RPMI7951 (cell line): ENCODE measurements at places on chromosomes 2 and 18.
A peak's percentile ranks its signal among the peaks of the same experiment; 100 is the strongest.

DNA sequence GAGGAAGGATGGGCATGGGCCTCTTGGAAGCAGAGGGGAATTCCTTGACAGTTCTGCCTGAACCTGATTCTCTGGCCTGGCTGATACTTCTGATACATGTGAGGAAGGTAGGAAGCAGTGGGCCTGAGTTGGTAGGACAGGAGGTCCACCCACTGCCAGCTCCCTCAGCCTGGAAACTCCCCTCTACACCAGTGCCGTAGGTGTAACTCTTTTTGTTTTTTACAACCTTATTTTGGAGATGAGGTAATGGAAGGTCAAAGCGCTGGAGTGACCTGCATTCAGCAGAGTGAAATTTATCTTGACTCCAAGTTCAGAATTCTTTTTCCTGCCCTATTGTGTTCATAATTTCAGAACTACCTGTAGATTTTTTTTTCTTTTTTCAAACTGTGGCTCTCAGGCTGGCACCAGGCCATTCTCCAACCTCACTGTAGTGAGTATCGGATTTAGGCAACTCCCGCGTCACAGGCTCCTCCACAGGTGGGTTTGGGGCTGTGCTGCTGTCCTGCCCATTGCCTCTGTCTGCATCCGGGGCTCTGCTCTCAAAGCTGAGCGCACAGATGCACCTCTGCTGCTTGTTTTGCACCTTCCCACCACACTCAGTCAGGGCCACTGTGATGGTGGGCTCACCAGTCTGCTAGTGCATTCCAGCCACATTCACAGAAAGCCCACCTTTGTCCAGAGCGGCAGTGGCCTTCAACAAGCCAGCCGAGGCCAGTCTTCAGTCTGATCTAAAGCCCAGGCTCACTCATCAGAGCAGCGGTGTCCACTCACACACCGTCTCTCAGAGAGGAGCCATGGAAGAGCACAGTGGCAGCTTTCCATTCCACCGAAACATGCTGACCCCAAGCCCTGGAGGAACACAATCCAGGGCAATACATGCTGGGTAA is 87.2 kb downstream of the UXS1 start:
- no peak for DNase-seq

GRCh38 chr2:179444056-179444455 is 179.4 kb upstream of the SESTD1 start:
- DNase-seq = no peak

DNA sequence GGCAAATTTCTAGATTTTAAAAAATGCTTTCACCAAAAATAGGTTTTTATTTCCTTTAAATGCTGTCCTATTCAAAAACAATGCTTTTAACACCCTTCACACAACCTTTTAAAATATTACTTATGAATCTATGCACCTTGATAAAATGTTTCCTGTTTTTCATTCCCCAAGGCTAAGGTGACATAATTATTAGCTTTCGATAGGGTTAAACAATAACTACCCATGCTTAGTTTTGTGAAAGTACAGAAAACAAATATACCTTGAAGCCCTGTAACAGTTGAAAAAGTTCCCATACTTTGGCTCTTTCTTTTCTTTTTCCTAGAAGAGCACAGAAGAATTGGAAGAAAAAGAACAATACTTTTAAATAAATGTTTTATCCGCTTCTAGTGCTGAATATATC is 54.9 kb upstream of the ITPRID2 start:
- no peak for DNase-seq

DNA sequence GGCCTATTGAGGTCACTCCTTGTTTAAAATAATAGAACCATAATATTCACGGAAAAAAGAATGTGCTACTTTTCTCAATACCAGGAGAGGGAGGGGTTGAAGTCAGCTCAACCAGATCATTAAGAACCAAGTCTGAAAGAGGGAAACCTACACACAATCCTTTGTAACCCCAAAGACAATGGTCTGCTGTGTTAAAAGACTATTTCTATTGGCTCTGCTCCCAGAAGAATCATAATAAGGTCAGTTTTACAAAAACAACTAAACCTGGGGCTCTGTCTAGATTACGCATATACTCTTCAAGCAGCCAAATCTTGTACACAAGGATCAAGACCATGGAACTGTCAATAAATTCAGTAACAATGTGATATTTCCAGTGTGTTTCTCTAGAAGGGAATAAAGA is 177.2 kb upstream of the CRIM1 start:
- DNase-seq = peak; percentile 5

GRCh38 chr18:75070235-75070624 is 138.7 kb downstream of the PTGR3 start:
- no peak for DNase-seq

DNA sequence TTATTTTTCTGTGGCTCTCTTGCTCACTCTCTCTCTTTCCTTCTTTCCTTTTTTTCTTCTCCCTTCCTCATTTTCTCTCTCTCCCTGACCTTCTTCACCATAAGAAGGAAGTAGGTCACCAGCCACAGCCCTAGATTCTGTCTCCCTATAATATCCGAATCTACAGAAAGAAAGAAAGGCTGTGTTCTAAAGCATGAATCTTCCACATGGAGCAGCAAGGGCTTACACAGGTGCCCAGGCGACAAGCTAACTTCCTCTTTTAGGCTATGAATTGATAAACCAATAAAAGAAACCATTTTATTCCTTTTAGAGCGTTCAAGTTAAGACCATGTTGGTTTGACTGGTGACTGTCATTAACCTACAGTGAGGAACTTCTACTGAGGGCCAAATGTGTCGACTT is 49.3 kb downstream of the CACNB4 start:
- no peak for DNase-seq

DNA sequence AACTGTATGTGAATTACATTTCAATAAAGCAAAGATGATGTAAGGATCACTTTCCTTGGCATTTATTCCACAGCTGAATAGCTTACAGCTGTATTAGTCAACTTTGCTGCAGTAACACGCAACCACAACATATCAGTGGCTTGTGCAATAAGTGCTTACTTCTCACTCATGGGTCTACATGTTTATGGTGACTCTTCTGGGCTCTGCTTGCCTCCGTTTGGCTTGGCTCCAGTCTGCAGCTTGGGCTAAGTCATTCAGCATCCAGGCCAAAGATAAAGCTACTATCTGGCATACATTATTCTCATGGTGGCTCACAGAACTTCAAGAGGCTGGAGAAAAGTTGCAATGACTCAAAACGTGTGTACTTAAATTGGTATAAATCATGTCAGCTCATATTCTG is 355.0 kb downstream of the RNF144A start:
- DNase-seq = no peak

GRCh38 chr2:102251042-102251848 is 60.1 kb upstream of the IL1RL1 start:
- DNase-seq = peak; percentile 47

- DNase-seq = no peak
Observed at GRCh38 chr2:72851333-72851732, 25.5 kb upstream of the EXOC6B start.

GRCh38 chr18:13235981-13236380 is 17.4 kb downstream of the LDLRAD4 start:
- peak; percentile 21 for DNase-seq
